ENCODE measurements at places on chromosomes 7 and 10. TPM values are rescaled to one million over a fixed set of nuclear protein-coding genes. Genes with fewer than 3 reads are reported as not detected.

PLEKHS1 gene
- 0.15 TPM for total RNA-seq

BAIAP2L1 gene
- total RNA-seq = 1.2 TPM

HEPACAM2 gene
- not detected for total RNA-seq

PIK3AP1 gene
- 5.0 TPM for total RNA-seq

SNX13 gene
- total RNA-seq = 48.4 TPM

INA gene
- not detected for total RNA-seq

ZDHHC6 gene
- total RNA-seq = 34.8 TPM

AS3MT gene
- total RNA-seq = 3.5 TPM

TAF5 gene
- 4.6 TPM for total RNA-seq

RASA4 gene
- 24.7 TPM for total RNA-seq

- peaks cover 9% of the 10 kb centered on the region for H3K4me1 ChIP-seq
- H3K4me3 ChIP-seq = no peak overlapping the region
- no peak for DNase-seq
- H3K36me3 ChIP-seq = no peaks in the 10 kb centered on the region
- H3K27ac ChIP-seq = no peak overlapping the region
Observed at GRCh38 chr7:151282111-151282510, 33.6 kb upstream of the SMARCD3 start.

- H3K27ac ChIP-seq = peak overlapping the region; percentile 94
- H3K4me3 ChIP-seq = no peak overlapping the region
- no peaks in the 10 kb centered on the region for H3K27me3 ChIP-seq
- no peaks in the 10 kb centered on the region for H3K36me3 ChIP-seq
- peaks cover 41% of the 10 kb centered on the region for H3K4me1 ChIP-seq
Observed at GRCh38 chr7:2757904-2758672, 70.1 kb downstream of the AMZ1 start.

DNA sequence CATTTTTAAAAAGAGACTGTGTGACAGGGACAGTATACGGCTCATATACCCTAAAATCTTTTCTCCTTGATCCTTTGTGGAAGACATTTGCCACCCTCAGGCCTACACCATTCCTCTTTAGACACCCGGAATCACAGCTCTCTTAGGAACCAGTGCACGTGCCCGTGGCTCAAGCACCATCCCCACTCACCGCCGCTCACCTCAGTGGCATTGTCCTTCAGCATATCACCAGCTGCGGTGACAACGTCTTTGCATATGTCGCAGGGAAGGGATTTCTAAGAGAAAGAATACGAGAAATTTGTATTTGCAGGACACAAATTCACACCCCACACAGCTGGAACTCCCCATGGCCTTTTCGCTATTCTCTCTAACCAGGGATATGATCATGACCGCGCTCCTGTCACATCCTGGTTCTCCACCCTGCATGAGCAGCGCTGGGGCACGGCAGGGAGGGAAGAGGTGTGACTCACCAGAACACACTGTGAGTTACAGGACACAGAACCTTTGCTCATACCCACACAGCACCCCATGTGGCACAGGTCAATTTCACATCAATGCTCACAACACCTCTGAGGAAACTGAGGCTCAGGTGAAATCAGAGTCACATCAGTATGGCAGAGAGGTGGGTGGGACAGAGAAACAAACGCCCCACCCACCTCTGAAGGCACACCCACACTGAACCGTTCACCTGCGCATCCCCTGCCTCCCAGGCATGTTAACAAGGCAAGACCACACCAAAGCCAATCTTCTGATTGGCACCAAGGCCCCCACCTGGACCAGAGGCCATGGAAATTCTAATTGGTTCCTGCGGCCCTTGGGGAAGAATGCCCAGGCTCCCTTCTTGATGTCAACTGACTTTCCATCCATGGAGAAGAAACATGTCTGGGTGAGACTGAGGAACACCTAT lies 19.2 kb downstream of the PSAP start:
- DNase-seq = no peak
- no peaks in the 10 kb centered on the region for H3K36me3 ChIP-seq
- no peak overlapping the region for H3K27ac ChIP-seq
- H3K4me3 ChIP-seq = no peak overlapping the region

GRCh38 chr7:82202107-82202506 lies 241.5 kb downstream of the CACNA2D1 start:
- no peaks in the 10 kb centered on the region for H3K36me3 ChIP-seq
- no peaks in the 10 kb centered on the region for H3K27me3 ChIP-seq
- DNase-seq = no peak
- H3K27ac ChIP-seq = no peak overlapping the region
- no peak overlapping the region for H3K4me3 ChIP-seq

GRCh38 chr7:78169992-78170391 lies 371.4 kb downstream of the PHTF2 start:
- H3K4me1 ChIP-seq = peaks cover 3% of the 10 kb centered on the region
- H3K36me3 ChIP-seq = no peaks in the 10 kb centered on the region
- no peak overlapping the region for H3K27ac ChIP-seq
- no peak overlapping the region for H3K4me3 ChIP-seq

DNA sequence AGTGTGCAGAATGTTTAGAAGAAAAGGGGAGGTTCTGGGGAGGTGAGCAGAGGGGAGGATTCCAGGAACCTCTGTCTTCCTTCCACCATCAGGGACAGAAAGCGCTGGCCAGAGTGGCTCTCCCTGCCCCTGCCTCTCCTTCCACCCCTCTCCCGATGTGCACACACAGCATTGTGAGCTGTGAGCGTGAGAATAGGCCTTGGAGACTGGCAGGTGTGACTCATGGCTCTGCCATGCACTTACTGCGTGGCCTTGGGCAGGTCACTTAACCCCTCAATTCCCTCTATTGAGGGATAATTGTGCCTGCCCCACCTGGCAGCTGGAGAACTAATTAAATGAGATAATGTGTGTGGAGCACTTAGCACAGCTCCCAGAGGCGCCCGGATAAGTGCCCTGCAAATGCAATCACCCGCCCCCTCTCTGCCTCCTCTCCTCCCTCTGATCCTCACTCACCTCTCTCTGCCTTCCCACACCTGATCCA lies 115.4 kb downstream of the ZMIZ1 start:
- H3K27ac ChIP-seq = no peak overlapping the region
- H3K4me3 ChIP-seq = no peak overlapping the region
- H3K27me3 ChIP-seq = no peaks in the 10 kb centered on the region
- no peaks in the 10 kb centered on the region for H3K36me3 ChIP-seq

GRCh38 chr10:93656155-93656554 lies 43.8 kb downstream of the PDE6C start:
- H3K4me3 ChIP-seq = no peak overlapping the region
- no peak for DNase-seq
- no peak overlapping the region for H3K27ac ChIP-seq
- no peaks in the 10 kb centered on the region for H3K4me1 ChIP-seq

GRCh38 chr10:122138831-122139625 lies 132.1 kb upstream of the BTBD16 start:
- no peak for DNase-seq
- no peaks in the 10 kb centered on the region for H3K36me3 ChIP-seq
- no peak overlapping the region for H3K4me3 ChIP-seq
- H3K4me1 ChIP-seq = peaks cover 23% of the 10 kb centered on the region
- H3K27me3 ChIP-seq = no peaks in the 10 kb centered on the region

DNA sequence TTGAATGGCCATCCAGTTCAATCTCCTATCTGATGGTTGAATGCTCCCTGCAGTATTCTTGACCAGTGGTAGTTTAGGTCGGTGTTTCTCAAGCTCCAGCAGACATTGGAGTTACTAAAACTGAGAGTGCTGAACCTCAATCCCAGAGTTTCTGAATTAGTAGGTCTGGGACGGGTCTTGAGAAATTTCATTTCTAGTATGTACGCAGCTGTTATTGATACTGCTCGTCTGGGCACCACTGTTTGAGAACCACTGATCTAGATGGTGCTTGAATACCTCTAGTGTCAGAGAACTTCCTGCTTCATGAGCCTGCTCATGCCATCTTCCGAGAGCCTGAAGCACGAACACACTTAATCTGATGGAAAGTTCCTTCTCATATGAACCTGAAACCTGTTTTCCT lies 99.4 kb upstream of the CREB5 start:
- DNase-seq = no peak
- H3K27ac ChIP-seq = no peak overlapping the region
- H3K36me3 ChIP-seq = no peaks in the 10 kb centered on the region
- no peaks in the 10 kb centered on the region for H3K4me1 ChIP-seq

GRCh38 chr7:131330299-131330698 lies 2.6 kb downstream of the MKLN1 start:
- DNase-seq = no peak
- no peaks in the 10 kb centered on the region for H3K27me3 ChIP-seq
- H3K4me1 ChIP-seq = peaks cover 8% of the 10 kb centered on the region
- no peak overlapping the region for H3K27ac ChIP-seq
- H3K4me3 ChIP-seq = peak overlapping the region; percentile 97
- H3K36me3 ChIP-seq = no peaks in the 10 kb centered on the region

DNA sequence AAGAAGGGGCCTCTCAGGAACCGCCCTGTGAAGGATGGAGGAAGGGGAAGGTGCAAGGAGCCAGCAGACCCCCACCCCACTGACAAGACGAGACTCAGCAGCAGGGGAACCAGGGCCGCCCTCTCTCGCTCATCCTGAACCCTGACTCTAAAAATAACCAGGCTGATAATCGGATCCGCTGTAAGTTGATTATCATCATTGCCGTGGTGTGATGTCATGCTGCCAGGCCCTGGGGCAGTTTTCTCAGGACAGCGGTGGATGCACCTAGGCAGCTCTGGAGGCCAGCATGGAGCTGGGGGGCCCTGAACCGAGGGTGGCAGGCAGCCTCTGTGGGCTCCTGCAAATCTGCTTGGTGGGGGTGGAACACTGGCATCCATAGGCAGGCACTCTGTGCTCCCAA lies 7.9 kb downstream of the RET start:
- H3K27me3 ChIP-seq = no peaks in the 10 kb centered on the region
- no peak overlapping the region for H3K27ac ChIP-seq
- H3K4me3 ChIP-seq = no peak overlapping the region
- H3K4me1 ChIP-seq = no peaks in the 10 kb centered on the region
- DNase-seq = no peak

DNA sequence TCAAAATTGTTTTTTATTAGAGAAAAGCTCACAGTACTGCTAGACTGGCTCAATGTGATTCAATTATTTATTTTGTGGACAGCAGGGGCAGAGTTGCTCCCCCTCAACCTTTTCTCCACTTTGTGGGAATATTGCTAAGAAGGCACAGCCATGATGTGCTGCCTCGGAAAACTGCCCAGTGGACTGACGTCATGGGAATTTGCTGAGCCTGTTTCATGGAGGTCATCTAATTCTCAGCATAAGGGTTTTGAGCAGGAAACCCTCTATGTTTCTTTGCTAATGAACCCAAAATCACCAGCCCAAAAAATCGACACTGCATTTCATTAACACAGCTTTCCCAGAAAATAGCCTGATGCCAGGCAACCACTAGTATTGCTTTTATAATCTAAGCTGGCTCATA lies 228.8 kb upstream of the FAM3C start:
- H3K36me3 ChIP-seq = no peaks in the 10 kb centered on the region
- H3K27ac ChIP-seq = no peak overlapping the region
- no peak for DNase-seq
- no peak overlapping the region for H3K4me3 ChIP-seq
- no peaks in the 10 kb centered on the region for H3K27me3 ChIP-seq

DNA sequence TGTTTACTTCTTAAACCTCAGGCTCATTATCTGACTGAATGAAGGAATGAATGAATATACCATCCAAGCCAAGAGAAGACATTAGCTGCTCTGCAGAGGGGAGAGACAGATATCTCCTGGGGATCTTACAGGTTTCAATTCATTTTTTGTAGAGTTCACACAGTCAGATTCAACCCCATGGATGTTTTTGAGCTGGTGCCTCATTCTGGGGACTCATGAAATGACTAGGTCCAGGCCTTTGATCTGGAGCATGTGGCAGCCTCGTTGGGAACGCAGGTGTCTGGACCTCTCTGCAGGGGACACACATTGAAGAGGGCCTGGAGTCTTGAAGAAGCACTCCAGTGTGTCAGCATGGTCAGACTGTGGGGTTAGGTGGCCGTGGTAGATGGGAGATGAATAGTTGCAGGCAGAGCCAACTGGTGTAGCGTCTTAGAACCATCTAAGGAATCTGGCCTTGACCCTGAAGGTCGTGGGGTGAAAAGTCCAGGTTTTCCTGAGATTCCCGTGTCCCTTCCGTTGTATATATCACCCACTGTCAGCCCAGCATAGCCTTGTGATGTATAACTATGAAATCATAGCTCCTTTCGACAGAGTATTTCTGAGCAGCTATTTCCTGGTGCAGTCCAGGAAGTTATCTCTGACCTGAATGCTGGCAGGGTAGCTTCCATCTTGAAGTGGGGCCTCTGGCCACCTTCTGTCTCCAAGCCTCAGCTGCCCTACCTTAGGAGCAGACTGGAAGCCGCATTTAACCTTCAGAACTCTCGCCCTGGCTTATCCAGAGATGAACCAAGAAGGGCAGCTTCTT lies 22.3 kb downstream of the BTBD16 start:
- no peak for DNase-seq
- H3K36me3 ChIP-seq = no peaks in the 10 kb centered on the region
- H3K27ac ChIP-seq = no peak overlapping the region
- H3K4me1 ChIP-seq = no peaks in the 10 kb centered on the region
- no peaks in the 10 kb centered on the region for H3K27me3 ChIP-seq
- H3K4me3 ChIP-seq = no peak overlapping the region

DNA sequence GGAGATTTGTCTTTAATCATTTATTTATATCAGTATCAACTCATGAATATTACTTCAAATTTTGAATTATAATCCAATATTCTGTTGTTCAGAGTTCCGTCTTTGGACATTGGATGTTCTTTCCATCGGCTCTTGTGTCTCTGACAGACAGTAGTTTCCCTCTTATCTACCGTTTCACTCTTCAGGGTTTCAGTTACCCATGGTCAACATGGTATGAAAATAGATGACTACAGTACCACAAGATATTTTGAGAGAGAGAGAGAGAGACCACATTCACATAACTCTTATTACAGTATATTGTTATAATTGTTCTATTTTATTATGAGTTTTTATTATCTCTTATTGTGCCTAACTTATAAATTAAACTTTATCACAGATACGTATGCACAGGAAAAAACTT lies 6.8 kb downstream of the SHTN1 start:
- H3K27me3 ChIP-seq = no peaks in the 10 kb centered on the region
- H3K27ac ChIP-seq = no peak overlapping the region
- H3K4me1 ChIP-seq = no peaks in the 10 kb centered on the region
- no peak for DNase-seq
- no peak overlapping the region for H3K4me3 ChIP-seq
- no peaks in the 10 kb centered on the region for H3K36me3 ChIP-seq

- H3K4me1 ChIP-seq = peaks cover 2% of the 10 kb centered on the region
- no peak overlapping the region for H3K4me3 ChIP-seq
- no peak overlapping the region for H3K27ac ChIP-seq
- H3K27me3 ChIP-seq = no peaks in the 10 kb centered on the region
Observed at GRCh38 chr7:158975526-158976467, 119.4 kb downstream of the DYNC2I1 start.

DNA sequence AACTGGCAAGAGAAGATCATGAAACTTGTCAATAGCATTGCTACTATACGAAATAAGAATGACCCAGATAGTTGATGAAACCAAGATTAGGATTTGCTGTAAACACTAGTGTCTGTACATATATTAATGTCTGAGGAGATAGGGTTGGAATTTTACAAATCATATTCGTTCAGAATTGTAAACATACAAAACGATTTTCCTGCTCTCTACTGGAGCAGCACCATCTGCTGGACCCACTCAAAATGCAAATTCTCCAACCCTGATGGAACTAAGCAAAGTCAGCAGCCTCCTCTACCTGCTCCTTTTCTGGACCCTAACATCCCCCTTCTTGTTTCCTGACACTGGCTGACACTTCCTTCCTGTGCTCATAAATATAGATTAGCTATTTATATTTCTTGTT lies 29.4 kb upstream of the SGMS1 start:
- no peak overlapping the region for H3K4me3 ChIP-seq
- no peaks in the 10 kb centered on the region for H3K36me3 ChIP-seq
- H3K27me3 ChIP-seq = no peaks in the 10 kb centered on the region

All from ovary (tissue), 10 donors.